ENCODE measurements at places on chromosomes 1 and 21.

GRCh38 chr1:160219062-160219929, 14.1 kb downstream of the PEA15 start:
- peak; percentile 59 for DNase-seq

DNA sequence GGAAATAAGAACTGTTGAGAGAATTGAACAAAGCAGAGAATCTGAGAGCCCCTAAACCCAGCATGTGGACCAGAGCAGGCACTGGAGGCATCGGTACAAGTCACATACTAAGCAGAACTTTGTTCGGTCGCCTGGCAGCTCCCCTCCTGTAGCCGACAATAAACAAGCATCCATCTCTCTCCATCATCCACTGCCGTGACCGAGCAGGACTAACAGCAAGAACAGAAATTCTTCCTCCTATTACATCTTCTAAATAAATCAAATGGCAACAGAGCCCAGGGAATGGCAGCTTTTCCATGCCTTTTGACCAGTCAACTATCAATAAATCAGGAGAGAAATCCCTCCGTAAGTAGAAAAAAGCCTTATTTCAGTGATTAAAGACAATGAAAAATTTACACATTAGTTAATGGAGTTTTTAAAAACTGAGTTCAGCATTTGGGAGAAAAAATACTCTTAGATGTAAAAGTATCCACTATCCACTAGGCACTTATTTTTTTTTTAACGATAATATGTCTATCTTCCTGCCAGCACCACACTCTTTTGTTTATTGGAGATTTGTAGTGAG, 36.5 kb downstream of the PTPN14 start:
- DNase-seq = no peak

DNA sequence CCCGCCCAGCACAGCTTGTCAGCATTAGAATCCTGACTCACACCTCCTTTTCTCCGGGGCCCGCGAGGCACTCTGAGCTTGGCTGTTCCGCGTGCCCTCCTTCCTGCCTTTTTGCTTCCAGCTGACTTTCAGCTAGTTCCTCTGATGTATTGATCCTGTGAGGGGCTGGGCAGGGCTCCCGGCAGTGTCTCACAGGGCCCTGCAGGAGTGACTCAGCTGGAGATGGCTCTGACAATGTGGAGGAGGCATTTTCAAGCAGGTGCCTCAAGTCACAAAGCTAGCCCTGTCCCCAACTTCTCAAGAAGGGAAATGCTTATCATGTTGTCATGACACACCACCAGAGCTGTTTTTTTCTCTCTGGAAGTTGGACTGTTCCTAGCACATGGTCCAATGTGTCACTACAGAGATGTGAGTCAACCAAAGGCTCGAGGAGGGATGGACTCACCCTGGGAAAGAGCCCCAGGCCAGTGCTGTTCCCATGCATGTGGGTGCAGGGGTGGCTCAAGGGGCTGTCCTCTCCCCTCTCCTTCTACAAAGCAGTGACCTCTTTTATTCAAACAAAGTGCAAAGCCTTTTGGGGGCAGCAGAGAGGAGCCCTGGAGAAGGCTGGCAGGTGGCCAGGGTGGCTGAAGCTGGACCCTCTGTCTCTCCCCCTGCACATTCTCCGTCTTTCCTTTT, 30.6 kb downstream of the SYT6 start:
- no peak for DNase-seq

DNA sequence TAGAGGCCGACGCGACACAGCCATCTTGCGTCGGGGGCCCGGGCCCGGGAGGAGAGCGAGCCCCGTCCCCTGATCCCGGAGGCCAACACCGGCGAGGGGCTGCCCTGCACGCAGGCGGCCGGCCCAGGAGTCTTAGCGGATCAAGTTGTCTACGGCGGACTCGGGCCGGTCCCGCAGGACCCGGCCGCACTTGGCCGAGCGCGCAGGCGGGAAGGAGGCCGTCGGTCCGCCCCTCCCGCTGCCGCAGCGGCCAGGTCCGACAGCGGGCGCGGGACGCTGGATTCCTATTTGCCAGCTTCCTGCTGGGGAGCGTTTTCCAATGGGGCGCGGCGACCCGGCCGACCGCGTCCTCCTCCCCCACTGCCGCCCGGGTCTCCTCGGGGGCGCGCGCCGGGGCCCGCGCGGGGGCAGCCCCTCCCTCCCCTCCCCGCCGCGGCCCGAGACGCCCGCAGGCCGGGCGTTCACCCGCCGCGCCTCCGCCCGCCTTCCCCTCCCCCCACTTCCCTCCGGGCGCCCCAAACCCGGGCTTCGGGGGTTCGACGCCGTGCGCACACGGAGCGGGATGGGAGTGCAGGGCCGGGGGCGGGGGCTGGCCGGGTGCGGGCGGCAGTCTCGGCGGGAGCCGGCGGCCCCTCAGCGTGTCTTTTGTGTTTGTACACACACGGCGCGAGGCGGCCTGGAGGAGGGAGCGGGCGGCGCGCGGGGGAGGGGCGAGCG, 517 bp upstream of the H3-3A start:
- DNase-seq = peak; percentile 83

GRCh38 chr21:35579520-35580293, 480.6 kb downstream of the SETD4 start:
- DNase-seq = no peak

DNA sequence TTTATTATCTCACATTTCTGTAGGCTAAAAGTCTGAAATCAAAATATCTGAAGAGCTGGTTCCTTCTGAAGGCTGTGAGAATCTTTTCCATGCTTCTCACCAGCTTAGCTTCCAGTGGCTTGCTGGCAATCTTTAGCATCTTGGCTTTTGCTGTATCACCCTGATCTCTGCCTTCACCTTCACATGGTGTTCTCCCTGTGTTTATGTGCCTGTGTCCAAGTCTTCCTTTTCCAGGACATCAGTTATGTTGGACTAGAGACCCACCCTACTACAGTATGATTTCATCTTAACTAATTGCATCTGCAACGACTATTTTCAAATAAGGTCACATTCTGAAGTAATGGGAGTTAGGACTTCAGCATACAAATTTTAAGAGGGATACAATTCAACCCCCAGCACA, 772.3 kb upstream of the ADAMTS5 start:
- DNase-seq = no peak

- no peak for DNase-seq
Measured at GRCh38 chr1:30461640-30462039, 261.7 kb downstream of the MATN1 start.

- DNase-seq = no peak
Measured at GRCh38 chr1:183909672-183910071, 104.8 kb downstream of the RGL1 start.

DNA sequence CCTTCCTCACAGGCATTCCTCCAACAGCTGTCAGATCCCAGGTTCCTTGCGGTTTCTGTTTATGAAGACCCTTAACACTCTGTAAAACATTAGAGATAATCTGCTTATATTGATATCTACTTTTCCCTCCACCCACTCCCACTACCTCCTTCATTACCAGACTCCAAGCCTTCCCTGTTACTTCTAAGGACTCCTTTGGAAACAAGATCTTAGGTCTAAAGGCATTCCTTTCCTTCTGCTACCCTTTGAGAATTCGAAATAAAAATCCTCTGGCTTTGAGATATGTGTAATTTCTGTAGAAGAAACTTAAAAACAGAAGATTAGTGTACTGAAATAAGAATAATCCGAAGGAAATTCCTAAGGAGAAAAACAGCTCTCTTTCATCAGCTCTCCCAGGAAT, 23.7 kb upstream of the LYPLAL1 start:
- DNase-seq = no peak

DNA sequence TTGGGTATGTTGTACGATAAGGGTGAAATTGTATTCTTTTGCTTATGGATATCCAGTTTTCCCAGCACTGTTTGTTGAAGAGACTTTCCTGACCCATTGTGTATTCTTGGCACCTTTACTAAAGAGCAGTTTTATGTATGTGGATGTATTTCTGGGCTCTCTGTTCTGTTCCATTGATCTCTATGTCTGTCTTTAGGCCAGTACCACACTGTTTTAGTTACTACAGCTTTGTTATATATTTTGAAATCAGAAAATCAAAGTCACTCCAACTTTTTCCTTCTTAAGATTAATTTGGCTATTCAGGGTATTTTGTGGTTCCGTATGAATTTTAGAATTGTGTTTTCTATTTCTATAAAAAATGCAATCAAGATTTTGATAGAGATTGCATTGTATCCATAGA, 62.8 kb upstream of the C1orf146 start:
- DNase-seq = no peak

- peak; percentile 34 for DNase-seq
Measured at GRCh38 chr1:45018599-45019230, 6.7 kb downstream of the UROD start.

- no peak for DNase-seq
Measured at GRCh38 chr1:173478094-173478674, 1.0 kb downstream of the PRDX6 start.

GRCh38 chr1:230333590-230334446, 92.3 kb downstream of the PGBD5 start:
- DNase-seq = no peak

DNA sequence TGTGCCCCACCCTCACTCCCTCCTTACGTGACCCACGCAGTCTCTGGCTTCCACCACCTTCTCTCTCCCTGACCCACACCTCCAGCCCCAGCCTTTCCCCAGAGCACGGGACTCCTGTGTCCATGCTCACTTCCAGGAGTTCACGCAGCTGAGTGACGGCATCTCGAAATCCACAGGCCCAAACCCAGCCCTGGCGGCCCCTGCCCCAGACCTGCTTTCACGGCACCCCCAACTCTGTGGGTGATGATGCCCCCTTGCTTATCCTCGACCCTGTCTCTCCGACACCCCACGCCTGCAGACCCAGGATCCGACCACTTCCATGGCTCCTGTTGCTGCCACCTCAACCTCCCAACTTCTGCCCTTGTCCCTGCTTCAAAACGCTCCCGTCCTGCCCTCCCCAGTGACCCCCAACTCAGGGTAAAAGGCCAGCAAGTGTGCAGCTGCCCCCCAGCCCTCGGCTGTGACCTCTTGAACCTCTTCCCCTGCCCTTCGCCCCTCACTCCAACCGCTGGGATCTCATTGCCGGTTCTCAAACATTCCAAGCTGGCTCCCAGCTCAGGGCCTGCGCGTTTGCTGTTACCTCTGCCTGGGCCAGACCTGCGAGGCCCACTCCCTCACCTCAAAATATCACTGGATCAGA, 30.4 kb upstream of the LAPTM5 start:
- no peak for DNase-seq

DNA sequence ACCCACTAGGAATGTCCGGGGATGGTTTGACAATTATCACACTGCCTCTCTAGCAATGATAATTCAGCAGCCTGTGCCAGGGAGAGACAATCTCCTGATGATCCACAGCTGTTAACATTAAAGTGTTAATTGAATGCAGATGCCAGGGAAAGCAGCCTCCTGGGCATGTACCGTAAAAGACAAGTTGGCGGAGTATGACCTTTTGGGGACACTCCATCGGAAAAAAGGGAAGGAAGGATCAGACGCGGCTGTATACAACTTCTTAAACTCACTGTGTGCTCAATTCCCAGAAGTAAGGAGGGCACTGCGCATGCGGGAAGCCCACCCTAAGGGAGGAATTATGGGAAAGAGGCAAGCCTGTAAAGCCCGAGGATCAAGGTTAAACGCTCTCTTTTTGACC, 62.6 kb downstream of the MAP3K7CL start:
- DNase-seq = no peak

DNA sequence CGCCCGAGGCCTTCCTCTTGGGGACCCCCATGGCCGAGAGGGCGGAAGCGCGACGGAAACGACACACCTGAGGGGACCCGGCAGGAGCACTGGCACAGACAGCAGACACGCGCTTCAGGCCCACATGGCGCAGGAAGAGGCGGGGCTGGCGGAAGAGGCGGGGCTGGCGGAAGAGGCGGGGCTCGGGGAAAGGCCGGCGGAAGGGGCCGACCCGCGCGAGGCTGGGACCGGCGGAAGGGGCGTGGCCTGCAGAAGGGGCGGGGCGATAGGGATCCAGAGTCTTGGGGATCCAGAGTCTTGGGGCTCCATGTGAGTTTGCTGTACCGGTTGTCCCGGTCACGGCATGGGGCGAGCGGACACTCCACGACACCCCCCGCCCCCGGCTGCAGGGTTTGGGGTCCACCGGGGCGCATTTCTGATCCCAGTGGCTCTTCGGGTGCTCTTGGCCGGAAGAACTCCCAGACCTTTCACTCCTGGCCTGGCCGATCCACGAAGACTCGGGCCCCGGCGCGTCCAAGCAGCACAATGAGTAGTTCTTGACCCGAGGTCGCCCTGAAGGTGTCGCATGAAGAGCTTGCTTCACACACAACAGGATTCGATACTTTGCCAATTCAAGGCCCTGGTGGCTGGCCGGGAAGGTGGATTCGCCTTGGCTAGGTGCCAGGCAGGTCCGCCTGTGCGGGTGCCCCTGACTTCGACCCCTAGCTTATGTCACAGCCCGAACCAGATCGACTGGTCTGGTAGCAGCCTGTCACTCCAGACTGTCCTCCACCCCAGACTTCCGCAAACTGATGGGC, at the start of gene URB1:
Gene URB1, minus strand, starts transcription at position 133 of the 797 bp plus-strand sequence. Its CDS starts 102 bp downstream, at position 31.
- peak; percentile 83 for DNase-seq

DNA sequence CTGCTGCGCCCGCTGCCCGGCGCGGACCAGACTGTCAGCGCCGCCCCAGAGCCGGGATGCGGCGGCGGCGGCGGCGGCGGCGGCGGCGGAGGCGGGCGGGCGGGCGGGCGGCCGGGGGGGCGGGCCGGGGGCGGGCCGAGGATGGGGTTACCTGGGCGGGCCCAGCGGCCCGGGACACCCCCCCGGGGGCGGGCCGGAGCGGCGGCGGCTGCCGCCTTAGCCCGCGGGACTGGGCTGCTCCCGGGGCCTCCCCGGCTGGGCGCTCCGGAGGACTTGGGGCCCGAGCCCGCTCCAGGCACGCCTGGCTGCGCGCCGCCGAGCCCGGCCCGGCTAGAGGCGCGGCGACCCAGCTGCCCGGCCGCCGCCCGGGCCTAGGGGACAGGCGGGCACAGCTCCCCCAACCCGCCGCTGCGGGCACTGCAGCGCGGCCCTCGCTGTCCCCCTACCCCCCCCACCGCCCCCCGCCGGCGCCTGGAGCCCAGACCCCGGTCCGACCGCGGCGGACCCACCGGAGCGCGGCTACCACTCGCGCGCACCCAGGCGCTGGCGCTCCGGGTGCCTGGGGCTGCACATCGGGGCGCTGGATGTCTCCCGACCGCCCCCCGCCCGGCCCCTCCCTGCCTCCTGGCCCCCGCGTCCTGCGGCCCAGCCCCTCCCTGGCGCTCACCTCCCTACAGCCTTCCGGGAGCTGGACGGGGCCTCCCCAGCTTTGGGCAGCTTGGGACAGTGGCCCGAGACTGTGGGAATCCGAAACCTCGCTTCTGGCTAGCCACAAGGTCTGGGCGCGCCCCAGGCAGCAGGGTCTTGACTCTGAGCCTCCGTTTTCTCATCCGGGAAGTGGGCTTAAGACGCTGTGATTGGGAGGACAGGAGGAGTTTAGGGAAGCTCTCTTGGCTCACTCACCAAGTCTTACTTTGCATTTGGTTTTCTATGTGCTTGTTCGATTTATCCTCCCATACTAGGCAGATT, at the start of gene WNT4:
Gene WNT4, minus strand, starts transcription at position 33 of the 969 bp plus-strand sequence. CDS start 175 bp downstream, outside the sequence.
- DNase-seq = no peak

GRCh38 chr1:40133312-40133665, 27.9 kb upstream of the RLF start:
- no peak for DNase-seq

Data from amygdala (tissue), 56 donors.